ENCODE measurements at places on chromosomes 1 and 21. TPM values are rescaled to one million over a fixed set of nuclear protein-coding genes. Genes with fewer than 3 reads are reported as not detected.

BCAN gene
- 0.29 TPM for total RNA-seq

ZBTB8A gene
- 11.5 TPM for total RNA-seq

RABGGTB gene
- total RNA-seq: 62.5 TPM

PTPRC gene
- total RNA-seq: not detected

FBXO28 gene
- 28.1 TPM for total RNA-seq

AMPD1 gene
- not detected for total RNA-seq

PRR9 gene
- not detected for total RNA-seq

CHI3L2 gene
- total RNA-seq: not detected

GBP5 gene
- total RNA-seq: not detected

FCRL5 gene
- total RNA-seq: not detected

TACSTD2 gene
- not detected for total RNA-seq

AKR7A2 gene
- 67.8 TPM for total RNA-seq

TMCO1 gene
- total RNA-seq: 103 TPM

SPATA1 gene
- total RNA-seq: 2.3 TPM

EPHB2 gene
- 32.5 TPM for total RNA-seq

RAB25 gene
- not detected for total RNA-seq

TNFRSF18 gene
- not detected for total RNA-seq

WNT2B gene
- 2.3 TPM for total RNA-seq

PROK1 gene
- total RNA-seq: not detected

EFNA1 gene
- 31.3 TPM for total RNA-seq

TFF2 gene
- not detected for total RNA-seq

LRRC38 gene
- not detected for total RNA-seq

TRIM17 gene
- 1.8 TPM for total RNA-seq

TCHH gene
- not detected for total RNA-seq

KIRREL1 gene
- total RNA-seq: 122 TPM

DYNLT4 gene
- total RNA-seq: 0.48 TPM

SPRR2G gene
- not detected for total RNA-seq

FH gene
- total RNA-seq: 65.5 TPM

Measured in osteocyte (in vitro differentiated cells).